ENCODE measurements at places on chromosomes 11 and 22.
A peak's percentile ranks its signal among the peaks of the same experiment; 100 is the strongest.

DNA sequence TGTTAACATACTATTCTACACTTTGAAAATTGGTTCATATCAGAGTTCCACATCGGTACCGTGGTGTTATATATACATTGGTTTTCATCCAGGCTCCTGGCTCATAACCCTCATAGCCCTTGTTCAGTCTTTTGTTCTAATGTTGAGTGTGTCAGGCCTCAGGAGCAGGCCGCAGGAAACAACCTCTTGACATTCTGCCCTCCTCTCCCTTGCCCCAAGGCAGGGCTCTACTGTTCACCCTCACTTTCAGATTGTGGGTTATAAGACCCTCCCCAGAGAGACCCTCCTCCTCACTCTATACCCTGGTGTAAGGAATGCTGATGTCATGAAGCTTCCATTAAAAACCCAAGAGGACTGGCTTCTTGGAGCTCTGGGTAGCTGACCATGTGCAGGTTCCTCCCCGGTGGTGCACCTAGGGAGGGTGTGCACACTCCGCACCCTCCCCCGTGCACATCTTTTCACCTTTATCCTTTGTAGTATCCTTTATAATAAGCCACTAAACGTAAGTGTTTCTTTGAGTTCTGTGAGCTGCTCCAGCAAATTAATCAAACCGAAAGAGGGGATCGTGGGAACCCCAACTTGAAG is 12.1 kb downstream of the SSH3 start:
- DNase-seq = no peak

DNA sequence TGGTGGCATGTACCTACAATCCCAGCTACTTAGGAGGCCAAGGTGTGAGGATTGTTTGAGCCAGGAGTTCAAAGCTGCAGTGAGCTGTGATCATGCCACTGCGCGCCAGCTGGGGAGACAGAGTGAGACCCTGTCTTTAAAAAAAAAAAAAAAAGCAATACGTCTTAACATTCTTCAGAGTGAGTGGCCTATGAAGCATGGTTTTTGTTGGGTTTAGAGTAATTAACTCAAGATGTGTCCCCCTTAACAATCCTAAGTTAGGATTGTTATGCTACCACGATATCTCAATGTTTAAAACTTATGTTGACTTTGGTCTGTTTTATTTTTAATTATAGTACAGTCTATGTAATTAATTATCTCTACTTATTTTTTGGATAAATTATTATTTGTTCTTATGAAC is 156.1 kb downstream of the HIPK3 start:
- DNase-seq = no peak

- no peak for DNase-seq
Observed at GRCh38 chr11:132994966-132995365, 537.3 kb downstream of the OPCML start.

DNA sequence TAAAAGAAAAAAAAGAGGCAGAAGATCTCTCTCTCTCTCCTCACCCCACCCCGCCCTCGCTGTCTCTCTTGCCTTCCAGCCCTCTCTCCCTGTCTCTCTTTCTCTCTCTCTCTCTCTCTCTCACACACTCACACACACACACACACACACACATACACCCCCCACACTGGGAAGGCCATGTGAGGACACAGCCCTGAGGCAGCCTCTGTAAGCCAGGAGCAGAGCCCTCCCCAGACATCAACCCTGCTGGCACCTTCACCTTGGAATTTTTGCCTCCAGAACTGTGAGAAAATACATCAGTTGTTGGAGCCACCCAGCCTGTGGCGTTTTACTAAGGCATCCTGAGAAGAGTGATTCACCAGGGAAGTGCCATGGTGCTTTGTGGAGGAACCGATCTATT is 14.7 kb downstream of the APOL3 start:
- no peak for DNase-seq

DNA sequence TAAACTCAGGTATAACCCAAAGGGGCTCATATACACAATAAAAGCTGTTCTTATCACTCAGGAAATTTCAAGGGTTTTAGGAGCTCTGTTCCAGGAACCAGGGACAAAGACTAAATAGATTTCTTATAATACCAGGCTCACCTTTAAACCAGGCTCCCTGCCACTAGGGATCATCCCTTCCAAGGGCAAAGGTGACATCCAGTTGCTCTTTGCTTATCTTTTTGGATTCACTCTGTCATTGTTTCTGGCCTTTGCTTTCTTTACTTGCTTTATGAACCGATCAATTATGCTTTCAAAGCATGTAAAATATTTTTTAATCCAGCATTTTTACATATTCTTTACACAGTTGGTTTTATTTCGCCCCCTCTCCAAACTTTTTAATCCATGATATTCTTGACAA is 321.7 kb upstream of the SYN3 start:
- DNase-seq = no peak

GRCh38 chr11:63767565-63768236 is 874 bp downstream of the ZFTA start:
- peak; percentile 41 for DNase-seq

DNA sequence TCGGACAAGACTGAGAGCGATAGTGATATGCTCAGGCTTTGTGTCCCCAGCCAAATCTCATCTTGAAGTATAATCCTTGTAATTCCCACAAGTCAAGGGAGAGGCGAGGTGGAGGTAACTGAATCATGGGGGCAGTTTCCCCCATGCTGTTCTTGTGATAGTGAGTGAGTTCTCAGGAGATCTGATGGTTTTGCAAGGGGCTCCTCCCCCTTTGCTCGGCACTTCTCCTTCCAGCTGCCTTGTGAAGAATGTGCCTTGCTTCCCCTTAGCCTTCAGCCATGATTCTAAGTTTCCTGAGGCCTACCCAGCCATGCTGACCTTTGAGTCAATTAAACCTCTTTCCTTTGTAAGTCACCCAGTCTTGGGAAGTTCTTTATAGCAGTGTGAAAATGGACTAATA is 7.5 kb upstream of the FOLR2 start:
- peak; percentile 82 for DNase-seq

DNA sequence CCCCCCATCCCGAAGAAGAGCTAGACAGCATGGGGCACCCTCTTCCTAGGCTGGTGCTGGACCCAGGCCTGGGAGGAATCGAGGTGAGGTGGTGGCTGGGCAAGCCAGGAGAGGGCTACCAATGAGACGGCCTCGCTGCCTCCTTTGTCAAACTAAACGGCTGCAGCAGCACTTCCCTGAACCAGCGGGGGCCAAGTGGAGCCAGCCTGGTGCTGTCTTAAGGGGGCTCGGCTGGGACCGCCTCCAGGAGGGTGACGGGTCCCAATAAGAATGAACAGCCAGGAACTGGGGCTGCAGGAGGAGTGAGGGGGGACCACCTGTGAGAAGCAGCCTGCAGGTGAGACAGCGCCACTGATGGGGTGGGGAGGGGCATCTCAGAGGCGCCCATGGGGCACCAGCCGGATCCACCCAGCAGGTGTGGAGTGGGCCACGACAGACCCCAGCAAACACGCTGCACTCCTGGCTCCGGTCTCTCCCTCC is 17.1 kb downstream of the IFT27 start:
- DNase-seq = no peak

- no peak for DNase-seq
Observed at GRCh38 chr22:37455896-37456295, 28.6 kb upstream of the ELFN2 start.

DNA sequence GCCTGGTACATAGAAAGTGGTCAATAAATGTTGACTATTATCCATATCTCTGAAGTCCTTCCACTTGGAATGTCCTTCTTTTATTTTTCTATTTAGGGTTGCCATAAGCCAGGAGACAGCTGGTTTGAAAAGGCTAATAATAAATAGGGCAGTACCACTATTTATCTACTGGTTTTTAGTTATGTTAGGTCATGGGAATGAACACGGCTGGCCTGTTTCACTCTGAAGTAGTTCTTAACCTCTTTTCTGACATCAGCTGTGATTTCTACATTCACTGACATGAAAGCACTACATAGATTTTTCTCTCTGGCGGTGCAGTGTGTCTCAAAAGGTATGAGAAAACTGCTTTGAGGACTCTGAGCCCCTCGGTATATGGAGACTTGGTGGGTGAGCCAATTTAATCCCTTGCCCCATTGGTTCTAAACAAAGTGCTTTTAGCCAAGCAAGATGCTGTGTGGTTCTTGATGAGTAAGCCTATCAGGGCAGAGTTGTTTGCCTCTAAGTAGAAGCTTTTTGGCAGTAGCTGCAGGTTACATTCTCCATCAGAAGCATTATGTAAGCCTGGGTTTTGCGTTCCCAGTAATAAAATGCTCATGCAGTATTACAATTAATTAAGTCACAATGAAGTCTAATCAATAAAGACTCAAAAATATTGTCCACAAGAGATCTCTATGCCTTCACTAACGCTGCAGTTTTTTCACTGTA is 48.7 kb upstream of the APOA1 start:
- no peak for DNase-seq

- no peak for DNase-seq
Observed at GRCh38 chr11:70040869-70041501, 37.1 kb upstream of the ANO1 start.

- no peak for DNase-seq
Observed at GRCh38 chr11:57131080-57131790, 50.5 kb upstream of the LRRC55 start.

- DNase-seq = no peak
Observed at GRCh38 chr11:21963013-21963412, 229.9 kb upstream of the ANO5 start.

DNA sequence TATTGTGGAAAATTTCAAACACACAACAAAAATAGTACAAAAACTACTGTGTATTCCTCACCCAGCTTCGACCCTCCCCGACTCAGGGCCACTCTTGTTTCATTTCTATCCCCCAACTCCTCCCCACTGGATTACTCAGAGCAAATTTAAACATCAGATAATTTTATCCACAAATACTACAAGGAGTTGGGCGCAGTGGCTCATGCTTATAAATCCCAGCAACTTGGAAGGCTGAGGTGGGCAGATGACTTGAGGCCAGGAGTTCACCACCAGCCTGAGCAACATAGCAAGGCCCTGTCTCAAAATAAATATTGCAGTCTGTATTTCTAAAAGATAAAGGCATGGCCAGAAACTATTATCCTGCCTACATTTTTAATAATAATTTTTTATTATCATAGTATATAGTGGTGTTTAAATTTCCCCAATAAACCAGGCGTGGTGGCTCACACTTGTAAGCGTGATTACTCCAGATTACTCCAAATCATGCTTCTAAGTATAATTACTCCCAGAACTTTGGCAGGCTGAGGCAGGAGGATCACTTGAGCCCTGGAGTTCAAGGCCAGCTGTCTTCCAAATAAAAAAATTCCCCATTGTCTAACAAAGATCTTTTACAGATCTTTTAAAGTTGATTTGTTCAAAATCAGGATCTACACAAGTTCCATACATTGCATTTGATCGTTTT is 39.8 kb downstream of the LRRC32 start:
- DNase-seq = no peak

- DNase-seq = peak; percentile 71
Observed at GRCh38 chr11:72075109-72075508, 5.2 kb downstream of the NUMA1 start.

DNA sequence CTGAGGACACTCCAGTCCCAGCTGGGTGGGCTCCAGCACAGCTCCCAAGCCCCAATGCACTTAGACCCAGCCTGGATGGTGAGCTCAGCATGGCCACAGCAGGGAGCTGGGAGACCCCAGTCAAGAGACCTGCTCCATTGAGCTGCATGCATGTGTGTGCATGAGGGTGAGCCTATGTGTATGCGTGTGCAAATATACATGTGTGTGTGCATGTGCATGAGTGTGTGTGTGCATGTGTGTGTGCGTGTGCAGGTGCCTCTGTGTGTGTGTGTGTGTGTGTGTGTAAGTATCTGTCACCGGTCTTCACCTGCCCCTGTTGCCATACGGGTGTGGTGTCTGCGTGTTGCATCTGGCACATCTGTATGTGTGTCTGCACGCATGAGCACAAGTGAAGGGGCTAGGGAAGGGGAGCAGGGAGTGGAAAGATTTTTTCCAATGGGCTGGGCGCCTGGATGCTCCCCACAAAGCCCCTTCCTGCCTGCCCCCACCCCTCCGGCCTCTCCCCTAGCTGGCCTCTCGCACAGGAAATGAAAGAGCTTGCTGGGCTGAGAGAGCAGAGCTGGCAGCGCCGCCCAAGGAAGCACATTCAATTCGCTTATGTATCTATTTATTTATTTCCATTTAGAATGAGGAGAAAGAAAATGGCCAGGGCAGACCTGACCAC is 4.1 kb downstream of the TSPAN32 start:
- no peak for DNase-seq

Measured in inflammatory macrophage treated with lipopolysaccharide for 4 hours (primary cell).